ENCODE measurements at places on chromosomes 4 and X. TPM values are rescaled to one million over a fixed set of nuclear protein-coding genes. Genes with fewer than 3 reads are reported as not detected.

The LRIT3 gene
- 0.95 TPM for total RNA-seq

The ARMCX1 gene
- total RNA-seq: 35.2 TPM

The NR3C2 gene
- total RNA-seq: 0.54 TPM

The TSPAN7 gene
- 12.4 TPM for total RNA-seq
